ENCODE measurements at places on chromosomes 6 and 20.

- peak; percentile 72 for DNase-seq
Measured at GRCh38 chr20:34709831-34710567, 5.9 kb downstream of the TP53INP2 start.

- DNase-seq = no peak
Measured at GRCh38 chr20:34260208-34260942, 19.2 kb downstream of the ASIP start.

DNA sequence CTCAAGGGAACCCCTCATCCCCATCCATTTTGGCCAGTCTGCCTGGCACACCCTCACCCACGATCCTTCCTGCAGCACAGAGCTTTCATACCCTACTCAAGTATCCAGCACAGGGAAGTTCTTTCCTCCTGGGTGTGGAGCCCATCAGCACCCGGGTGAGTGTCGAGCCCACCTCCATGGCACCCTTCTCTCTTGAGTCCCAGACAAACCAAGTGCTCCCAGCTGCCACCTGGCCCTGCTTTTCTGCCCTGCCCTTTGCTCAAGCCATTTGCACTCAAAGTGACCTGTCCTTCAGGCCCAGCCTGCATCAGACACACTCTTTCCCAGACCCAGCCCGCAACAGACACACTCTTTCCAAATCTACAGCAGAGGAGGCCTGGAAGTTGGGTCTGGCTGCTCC is 257.2 kb downstream of the DLL1 start:
- no peak for DNase-seq

DNA sequence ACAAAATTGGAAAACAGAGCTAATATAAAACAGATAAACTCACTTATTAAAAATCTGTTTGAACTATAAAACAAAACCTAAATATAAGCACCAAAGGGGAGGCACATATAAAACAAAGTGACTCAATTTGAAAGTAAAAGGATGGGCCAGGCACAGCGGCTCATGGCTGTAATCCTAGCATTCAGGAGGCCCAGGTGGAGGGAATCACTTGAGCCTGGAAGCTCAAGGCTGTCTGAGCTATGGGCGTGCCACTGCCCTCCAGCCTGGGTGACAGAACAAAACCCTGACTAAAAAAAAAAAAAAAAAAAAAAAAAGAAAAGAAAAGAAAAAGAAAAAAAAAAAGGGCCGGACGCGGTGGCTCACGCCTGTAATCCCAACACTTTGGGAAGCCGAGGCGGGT is 31.1 kb upstream of the SMAP1 start:
- no peak for DNase-seq

GRCh38 chr6:146904596-146904995 is 299.6 kb upstream of the STXBP5 start:
- no peak for DNase-seq

GRCh38 chr6:100475554-100476320 is 11.0 kb upstream of the SIM1 start:
- no peak for DNase-seq

- DNase-seq = peak; percentile 46
Measured at GRCh38 chr20:46118481-46119020, 437 bp downstream of the CD40 start.

GRCh38 chr20:48808382-48809034 is 19.3 kb downstream of the PREX1 start:
- no peak for DNase-seq

DNA sequence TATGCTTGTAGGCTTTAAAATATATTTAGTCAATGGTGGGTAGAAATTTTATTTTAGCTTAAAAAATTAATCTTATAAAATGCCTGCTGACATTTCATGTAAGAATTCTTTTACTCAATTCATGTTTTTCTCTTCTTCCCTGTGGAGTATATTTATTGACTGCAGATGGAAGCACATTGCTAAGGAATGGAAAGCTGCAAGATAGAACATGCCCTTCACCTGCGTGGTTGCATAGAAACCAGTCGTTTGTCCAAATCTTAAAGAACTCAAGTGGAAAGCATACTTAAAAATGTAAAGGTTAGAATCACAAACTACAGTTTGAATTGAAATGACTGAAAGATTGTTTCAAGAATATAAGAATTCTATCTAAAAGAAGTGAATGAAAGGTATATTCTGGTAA is 30.7 kb downstream of the C6orf163 start:
- DNase-seq = no peak

DNA sequence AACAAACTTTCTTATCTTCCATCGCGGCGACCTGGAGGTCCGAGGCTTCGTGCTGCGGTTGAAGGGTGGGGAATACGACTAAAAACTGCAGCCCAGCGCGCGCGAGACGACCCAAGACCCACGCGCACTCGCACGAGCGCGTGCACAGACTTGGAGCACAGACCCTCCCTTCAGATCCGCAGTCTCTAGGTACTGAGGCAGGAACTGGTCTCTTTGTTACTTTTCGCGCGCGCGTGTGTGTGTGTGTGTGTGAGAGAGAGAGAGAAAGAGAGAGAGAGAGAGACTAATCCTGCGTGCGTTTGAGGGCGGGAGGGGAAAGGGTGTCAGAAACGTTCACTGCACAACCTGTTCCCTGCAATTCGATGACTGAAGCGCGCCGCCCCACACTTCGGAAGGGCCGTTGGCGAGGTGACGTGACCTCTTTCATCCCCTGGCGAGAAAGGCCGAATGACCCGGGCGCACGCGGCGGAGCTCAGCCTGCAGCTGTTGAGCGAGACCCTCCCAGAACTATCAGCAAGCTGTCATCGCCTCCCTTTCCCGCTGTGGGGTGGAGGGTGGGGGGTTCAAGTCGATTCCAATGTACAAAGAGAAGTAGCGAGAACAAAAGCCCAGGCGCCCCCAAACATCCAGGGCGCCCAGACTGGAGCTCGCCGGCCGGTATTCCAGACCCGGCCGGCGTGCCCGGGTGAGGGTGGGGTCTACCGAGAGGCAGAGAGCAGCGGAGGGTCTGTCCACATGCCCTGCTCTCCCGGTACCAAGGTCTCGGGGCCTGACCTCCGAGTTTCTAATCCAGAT is 1.5 kb upstream of the TUBB2B start:
- no peak for DNase-seq

DNA sequence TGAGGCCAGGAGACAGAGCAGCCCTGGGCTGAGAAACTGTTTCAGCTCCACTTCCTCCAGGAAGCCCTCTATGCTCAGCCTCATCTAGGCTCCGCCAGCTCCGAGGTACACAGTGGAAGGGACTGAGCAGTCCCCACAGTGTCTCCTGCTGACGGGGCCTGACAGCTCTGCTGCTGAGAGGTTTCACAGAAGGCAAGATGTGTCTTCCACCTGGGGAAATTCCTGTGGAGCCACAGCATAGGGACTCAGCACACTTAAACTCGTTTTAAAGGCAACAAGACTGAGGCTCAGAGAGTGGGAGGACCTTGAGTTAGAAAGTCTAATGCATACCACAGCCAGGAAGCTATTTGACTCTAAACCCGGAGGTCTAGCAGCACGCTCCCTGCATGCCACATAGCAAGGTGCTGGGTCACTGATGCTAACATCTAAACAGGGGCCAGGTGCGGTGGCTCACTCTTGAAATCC is 6.8 kb downstream of the ADA start:
- DNase-seq = no peak

- no peak for DNase-seq
Measured at GRCh38 chr6:117270843-117271507, 5.6 kb downstream of the VGLL2 start.

DNA sequence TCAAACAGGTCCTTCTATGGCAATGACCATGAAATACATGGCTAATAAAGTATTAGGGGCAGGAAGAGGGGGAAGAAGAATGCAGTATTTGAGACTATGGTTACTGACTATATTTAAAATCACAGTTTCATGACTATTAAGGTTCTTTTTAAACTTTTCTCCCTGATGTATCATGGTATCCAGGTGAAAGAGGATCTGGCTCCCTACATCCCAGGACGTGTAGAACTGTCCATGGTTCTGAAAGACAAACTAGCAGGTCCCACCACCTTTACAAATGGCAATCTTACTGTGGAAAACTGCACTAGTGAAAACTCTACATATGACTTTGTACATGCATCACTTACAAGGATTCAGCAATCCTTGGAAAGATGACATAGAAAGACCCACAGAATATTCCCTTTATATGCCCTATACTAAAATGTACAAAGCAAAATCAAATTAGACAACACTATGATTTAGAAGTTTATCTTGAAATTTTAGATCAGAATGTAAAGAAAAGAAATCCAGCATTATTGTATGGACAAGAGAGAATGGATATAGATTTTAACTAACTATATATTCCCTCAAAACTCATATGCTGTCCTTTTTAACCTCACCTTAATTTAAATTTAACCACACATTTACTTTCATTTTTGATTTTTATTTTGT is 33.5 kb downstream of the RPP21 start:
- DNase-seq = no peak

- DNase-seq = no peak
Measured at GRCh38 chr6:118780668-118781067, 113.3 kb upstream of the ASF1A start.

DNA sequence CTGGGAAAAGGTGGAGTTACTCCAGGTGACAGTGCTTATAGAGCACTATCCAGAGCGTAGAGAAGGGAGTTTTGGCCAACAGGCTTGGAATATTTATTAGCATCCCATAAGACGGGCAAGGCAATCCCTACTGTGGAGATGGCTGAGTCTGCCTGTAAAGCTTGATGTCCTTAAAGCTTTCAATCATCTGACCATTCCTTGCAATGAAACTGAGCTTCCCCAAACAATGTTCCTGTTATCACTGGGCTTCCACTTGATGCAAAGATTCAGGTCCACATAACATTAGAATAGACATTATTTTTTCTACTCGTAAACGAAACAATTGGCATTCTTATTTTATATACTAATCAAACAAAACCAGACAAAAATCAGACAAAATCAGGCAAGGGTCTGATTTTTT is 48.4 kb upstream of the PIM1 start:
- DNase-seq = no peak

DNA sequence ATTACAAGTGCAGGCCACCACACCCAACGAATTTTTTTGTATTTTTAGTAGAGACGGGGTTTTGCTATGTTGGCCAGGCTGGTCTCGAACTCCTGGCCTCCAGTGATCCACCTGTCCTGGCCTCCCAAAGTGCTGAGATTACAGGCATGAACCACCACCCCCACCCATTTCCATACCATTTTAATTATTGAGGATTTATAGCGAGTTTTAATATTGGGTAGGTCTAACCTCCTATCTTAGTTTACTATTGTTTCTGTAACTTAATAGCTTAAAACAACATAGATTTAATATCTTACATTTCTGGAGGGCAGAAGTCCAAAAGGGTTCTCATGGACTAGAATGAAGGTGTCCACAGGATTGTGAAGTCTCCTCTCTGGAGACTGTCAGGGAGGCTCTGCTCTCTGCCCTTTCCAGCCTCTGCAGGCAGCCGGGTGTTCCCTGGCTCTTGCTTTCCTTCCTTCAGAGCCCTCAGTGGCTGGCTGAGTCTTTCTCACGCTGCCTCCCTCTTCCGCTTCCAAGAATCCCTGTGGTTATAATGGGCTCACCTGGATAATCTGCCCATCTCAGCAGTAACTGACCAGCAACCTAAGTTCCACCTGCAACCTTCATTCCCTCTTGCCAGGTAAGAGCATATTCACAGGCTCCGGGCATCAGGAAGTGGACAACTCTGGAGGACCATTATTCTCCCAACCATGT is 18.6 kb upstream of the BCAS4 start:
- no peak for DNase-seq

Data from heart right ventricle (tissue), 16 donors.